Bladder microvascular endothelial cell (primary cell): ENCODE measurements at places on chromosomes 1 and 21. TPM values are rescaled to one million over a fixed set of nuclear protein-coding genes. Genes with fewer than 3 reads are reported as not detected.

Gene C4BPB
- total RNA-seq: not detected in 2 replicates

Gene FMO5
- total RNA-seq: 1.5 and 2.6 TPM in 2 replicates

Gene SPRR4
- not detected in 2 replicates for total RNA-seq

Gene ADORA3
- total RNA-seq: 0.16 TPM in 1 of 2 replicates, not detected in the other

Gene SIPA1L2
- 13.3 and 19.3 TPM in 2 replicates for total RNA-seq

Gene ITLN2
- not detected in 2 replicates for total RNA-seq

Gene FCMR
- total RNA-seq: not detected in 2 replicates

Gene PRDM16
- total RNA-seq: under 0.01 and 0.19 TPM in 2 replicates

Gene CFAP57
- 0.16 and 0.31 TPM in 2 replicates for total RNA-seq

Gene NAV1
- 12.0 and 18.1 TPM in 2 replicates for total RNA-seq

Gene S100A9
- total RNA-seq: 0.97 and 1.2 TPM in 2 replicates

Gene LRRC39
- total RNA-seq: 0.16 and 0.19 TPM in 2 replicates

Gene RXFP4
- 0.06 and 0.16 TPM in 2 replicates for total RNA-seq

Gene TNFSF4
- 5.3 and 10.0 TPM in 2 replicates for total RNA-seq

Gene UBAP2L
- 31.9 and 123 TPM in 2 replicates for total RNA-seq
